ENCODE measurements at places on chromosomes 7 and 10.

- DNase-seq = no peak
Measured at GRCh38 chr7:118152149-118152548, 31.8 kb upstream of the LSM8 start.

GRCh38 chr10:103852189-103852711, 3.1 kb downstream of the SH3PXD2A start:
- DNase-seq = no peak

GRCh38 chr10:3525832-3526449, 259.1 kb downstream of the KLF6 start:
- DNase-seq = no peak

- DNase-seq = no peak
Measured at GRCh38 chr7:131537571-131537978, 18.9 kb downstream of the PODXL start.

DNA sequence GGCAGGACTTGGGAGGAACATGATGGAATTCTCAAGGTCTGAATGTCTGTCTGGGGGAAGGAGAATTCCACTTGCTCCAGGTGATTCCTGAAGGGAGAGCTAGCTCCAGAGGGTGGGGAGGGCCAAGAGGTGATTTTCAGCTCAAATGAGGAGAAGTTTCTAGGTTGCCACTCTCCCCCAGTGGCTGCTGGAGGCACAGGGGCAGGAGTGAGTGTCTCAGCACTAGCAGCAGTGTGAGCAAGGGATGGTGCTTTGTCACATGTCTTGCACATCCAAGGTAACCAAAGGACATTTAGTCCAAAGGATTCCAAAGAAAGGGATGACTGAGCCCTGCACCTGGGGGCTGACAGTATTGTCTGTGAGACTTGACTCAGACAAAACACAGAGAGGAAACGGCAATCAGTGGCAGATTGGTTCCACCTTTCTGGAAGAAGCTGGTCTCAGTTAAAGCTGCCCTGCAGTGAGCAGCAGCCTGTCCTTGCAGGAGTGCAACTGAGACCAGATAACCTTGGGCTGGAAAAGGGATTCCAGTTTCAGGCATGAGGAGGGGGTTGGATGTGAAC, 51.2 kb upstream of the PCBD1 start:
- DNase-seq = no peak

DNA sequence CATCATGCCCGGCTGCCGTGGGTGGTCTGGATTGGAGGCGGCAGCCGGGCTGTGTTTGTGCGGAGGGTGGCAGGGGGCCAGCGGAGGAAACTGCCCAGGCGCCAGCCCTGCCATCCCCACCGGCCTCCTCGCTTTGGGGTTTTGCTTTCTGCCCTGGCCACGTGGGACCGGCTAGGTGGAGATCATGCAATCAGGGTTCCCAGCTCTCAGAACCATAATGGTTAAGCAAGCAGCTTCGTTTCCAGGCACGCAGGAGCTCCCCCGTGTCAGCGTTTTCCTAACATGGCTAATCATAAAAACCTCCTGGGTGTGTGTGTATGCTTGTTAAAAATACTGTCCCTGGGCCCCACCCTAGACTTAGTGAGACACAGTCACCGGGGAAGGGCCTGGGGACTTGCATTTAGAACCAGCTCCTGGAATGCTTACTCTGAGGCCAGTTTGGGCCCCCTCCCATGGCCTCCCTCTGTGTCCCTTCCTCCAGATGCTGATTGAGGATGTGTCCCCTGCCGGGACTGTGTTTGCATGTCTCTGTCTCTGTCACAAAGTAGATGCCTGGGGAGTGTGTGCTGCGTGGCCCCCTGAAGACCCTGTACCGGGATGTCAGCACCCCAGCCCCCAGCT, 119.3 kb downstream of the CUX1 start:
- DNase-seq = no peak

- DNase-seq = no peak
Measured at GRCh38 chr10:68296843-68297663, 34.8 kb upstream of the HNRNPH3 start.

- DNase-seq = no peak
Measured at GRCh38 chr10:87053111-87053510, 33.0 kb downstream of the FAM25A start.

- DNase-seq = no peak
Measured at GRCh38 chr7:44849885-44850544, 2.1 kb upstream of the H2AZ2 start.

DNA sequence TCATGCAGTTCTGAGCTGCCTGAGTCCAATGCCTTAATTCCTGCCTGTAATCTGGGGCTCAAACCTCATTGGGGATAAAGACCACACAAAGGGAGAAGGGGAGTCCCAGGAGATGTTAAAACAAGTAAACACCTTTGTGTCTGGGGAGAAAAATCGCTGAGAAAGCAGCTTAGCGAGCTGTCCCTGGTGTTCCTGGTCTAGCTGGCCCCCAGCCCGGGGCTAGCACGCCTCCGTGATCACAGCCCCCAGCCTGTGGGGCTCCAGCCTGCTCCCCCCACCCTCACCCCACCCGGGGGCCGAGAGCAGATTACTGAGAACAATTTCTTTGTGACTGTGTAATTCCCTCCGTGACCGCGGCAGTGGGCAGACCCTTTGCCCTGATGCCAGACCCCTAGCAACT, 24.8 kb downstream of the DPCD start:
- DNase-seq = no peak

- DNase-seq = no peak
Measured at GRCh38 chr7:74040791-74041520, 13.0 kb downstream of the ELN start.

DNA sequence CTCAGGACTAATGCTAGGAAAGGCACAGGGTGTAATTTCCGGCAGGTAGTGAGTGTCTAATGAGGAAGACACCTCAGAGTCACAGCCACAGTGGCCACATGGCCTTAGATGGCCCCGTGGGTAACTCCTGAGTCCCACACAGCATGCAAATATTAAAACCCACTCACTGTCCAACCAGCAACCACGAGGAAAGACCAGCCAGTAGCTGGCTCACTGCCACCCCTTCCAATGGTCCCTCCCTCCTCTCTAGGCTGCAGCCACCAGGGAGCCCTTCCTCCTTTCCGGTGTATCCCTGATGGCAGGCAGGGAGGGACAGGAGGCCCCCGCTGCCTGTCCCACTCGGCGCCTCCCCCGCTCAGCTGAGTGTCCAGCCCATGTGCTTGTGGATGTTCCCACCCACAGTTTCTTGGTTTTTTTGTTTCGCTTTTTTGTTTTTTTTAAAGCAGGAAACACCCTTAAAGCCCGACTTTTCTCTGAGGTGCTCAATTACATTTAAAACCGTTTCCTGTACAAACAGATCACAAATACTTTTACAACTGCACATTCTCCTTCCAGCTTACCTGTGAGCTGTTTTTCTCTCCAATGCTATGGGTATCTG, 9.2 kb downstream of the BNIP3 start:
- DNase-seq = no peak

- DNase-seq = no peak
Measured at GRCh38 chr10:96413151-96413787, 54.5 kb upstream of the OPALIN start.

- no peak for DNase-seq
Measured at GRCh38 chr7:7099584-7100014, 82.7 kb upstream of the C1GALT1 start.
